ENCODE measurements at places on chromosomes 7 and 10.

- no peak for DNase-seq
Observed at GRCh38 chr10:59085711-59086502, 90.5 kb upstream of the PHYHIPL start.

- DNase-seq: no peak
Observed at GRCh38 chr7:45122975-45123860, 11.7 kb upstream of the TBRG4 start.

DNA sequence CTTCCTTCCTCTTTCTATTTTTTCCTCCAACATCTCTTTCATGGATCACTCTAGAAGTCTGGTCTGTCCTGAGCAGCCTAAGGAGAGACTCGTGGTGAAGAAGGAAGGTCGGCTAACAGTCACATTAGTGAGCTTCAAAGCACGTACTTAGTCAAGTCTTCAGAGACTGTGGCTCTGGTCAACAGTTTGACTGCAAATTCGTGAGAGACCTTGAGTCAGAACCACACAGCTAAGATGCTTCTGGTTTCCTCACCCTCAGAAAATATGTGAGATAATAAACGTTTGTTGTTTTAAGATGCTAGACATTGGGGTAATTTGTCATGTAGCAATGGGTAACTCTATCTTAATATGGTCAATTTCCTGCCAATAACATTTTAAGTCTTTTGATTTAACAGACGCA lies 126.2 kb upstream of the LRRN3 start:
- no peak for DNase-seq

DNA sequence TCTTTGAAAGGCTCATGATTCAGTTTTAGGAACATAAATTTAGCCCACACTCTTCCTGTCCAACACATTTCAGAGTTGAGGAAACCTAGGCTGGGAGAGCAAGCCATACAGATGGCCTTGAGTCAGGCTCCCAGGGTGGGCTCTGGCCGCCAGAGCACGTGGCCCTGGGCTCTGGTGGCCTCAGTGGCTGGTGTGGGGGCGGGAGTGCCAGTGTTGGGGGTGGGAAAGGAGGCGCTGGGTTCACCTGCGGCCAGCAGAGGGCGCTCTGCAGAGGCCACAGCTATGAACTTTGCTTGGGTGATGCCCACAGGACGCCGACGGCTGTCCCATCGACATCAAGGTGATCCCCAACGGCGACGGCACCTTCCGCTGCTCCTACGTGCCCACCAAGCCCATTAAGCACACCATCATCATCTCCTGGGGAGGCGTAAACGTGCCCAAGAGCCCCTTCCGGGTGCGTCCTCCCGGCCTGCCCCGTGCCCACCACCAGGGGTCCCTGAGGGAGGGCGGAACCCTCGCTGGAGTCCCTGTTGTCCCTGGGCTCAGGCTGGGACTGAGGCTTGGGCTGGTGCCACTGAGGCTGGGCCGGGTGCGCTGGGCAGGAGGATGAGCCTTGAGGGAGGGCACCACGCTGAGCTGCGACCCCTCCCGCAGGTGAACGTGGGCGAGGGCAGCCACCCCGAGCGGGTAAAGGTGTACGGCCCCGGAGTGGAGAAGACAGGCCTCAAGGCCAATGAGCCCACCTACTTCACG lies 11.9 kb downstream of the FLNC start:
- DNase-seq: no peak

- no peak for DNase-seq
Observed at GRCh38 chr10:29730969-29731368, 96.2 kb upstream of the SVIL start.

- DNase-seq: no peak
Observed at GRCh38 chr10:52965509-52965908, 192.9 kb upstream of the MBL2 start.

DNA sequence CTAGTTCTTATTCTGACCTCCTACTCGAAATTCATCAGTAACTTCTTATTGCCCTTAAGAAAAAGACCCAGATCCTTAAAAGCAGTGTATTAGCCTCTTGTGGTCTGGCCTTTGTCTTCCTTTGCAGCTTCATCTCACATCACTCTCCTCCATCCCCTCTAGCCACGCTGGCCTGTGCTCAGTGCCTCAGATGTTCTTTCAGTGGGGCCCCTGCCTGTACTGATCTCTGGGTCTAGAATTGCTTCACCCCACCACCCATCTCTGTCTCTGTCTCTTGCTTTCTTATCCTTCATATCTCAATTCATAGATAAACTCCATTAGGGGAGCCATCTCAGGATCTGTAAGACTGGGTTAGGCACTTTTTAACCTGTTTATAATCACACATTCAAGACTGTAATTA lies 1178.5 kb upstream of the C7orf33 start:
- DNase-seq: no peak
